ENCODE measurements at places on chromosomes 5 and 9.

DNA sequence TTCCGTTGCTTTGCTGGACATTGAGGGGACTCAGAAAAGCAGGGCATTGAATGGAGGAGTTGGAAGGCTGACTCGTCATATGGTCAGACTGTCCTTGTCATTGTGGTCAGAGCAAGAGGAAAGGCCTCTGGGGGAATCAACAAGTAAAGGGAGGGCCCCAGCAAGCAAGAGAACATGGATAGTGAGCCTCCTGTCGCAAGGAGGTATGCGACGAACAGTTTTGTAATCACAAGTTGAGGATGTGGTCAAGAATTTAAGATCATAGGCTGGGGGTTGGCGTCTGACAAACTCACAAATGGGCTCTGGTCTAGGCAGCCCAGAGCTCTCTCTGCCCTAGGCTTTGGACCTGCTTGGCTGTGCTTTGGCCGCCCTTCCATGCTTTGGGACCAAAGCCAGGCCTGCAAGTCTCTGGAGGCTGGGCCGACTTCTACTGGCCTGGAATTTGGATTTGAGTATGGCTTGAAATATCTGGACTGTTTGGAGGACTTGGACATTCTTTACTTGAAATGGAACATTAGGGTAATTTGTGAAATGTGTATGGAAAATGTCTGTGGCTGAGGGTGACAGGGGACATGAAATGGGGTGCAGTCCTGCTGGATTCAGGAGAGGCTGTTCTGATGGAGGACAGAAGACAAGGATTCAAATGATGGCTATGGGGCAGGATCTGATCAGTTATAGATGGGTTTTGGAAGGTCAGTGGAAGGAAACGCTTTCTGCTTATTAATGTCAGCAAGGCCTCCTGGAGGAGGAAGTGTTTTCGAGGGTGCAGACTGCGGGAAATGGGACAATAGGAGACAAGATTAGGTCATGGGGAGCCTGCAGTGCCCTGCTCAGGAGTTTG lies 19.2 kb upstream of the NDST1 start:
- no peak for DNase-seq

GRCh38 chr9:6498982-6499381 lies 86.0 kb downstream of the UHRF2 start:
- DNase-seq = no peak

DNA sequence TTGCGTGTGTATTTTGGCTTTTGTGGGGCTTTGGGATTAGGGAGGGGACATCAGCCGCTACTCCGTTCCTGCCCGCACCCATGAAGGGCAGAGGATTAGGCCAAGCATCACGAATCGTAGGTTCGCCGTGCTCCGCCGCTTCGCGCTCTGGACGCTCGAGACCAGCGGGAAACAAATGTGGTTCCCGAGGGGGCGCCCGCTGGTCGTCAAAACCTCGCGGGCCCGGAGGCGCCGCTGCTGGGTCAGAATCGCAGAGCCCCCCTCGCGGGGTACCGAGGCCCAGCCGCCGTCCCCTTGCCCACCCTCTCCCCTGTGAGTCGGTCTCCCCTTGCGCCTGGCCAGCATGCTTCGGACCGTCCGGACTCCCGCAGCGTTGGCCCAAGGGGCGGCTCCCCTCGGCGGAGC lies 2.3 kb upstream of the PAX5 start:
- DNase-seq = no peak

DNA sequence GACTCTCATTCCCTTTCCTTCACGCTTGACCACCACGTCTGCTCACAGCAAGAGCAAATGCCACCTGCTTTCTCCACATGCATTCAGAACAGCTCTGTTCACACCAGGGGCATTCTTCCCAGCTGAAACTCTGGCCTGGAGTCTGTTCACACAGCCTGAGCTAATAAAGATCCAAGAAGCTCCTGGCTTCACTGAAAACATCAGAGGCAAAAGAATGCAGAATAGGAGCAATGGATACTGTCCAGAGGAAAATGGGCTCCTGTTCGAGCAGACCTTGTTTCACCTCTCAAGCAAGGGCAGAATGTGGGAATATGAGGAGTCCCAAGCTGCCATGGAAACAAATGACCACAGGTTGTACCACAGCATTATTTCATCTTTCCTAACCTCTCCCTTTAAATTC lies 402.7 kb upstream of the TNC start:
- DNase-seq = no peak

DNA sequence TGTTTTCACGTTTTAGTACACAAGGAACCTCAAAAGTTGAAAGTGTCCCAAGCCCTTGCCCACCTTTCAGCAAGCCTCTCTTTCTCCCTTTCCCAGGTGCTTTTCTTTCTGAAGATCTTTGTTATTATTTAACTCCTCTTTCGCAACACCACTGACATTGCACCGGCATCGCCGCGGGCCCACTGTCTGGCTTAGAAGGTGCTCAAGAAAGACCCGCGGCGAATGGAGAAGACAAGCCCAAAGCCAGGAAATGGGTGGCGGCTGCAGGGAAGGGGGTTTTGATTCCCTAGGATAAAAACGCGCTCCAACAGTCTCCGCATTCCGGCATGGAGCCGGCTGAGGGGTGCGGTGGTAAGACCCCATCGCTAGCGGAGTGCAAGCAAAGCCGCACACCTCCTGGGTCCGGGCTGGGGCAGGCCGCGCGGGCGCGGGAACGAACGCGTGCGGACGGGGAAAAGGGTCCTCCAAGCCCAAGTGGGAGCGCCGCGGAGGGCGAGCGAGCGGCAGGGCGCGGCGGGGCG lies 404 bp upstream of the AFAP1L1 start:
- no peak for DNase-seq
